ENCODE measurements at places on chromosomes 12 and 14.

DNA sequence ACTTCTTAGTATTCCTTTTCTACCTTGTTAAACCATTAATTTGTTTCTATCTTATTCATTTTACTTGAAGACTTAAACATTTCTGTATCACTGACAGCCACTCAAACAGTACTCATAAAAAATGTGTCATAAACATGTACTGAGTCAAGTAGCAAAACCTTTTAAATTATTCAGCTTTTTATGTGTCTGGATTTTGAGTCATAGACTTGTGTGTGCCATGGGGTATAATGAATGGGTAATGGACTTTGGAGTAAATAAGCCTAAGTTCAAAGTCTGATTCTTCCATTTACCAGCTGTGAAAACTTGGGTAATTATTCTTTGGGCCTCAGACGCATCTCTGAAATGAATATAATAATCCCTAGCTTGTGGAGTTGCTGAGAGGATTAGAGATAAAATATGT, 199.0 kb downstream of the RAD51B start:
- DNase-seq = no peak

GRCh38 chr12:8849876-8850275, 27.5 kb downstream of the A2ML1 start:
- no peak for DNase-seq

DNA sequence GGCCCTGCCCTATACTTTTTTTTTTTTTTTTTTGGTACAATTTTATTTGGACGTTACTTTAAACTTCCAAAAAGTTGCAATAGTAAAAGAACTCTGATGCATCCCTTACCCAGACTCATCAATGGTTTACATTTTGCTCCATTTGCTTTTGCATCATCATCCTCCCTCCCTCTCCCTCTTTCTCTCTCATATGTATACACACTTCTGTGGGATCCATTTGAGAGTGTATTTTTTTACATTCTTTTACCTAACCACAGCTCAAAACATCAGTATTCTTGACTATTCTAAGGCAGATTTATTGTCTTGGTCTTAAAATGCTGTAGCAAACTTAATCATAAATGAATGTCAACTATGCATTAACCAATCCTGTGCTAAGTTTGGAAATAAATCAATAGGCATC, 111.6 kb downstream of the PRICKLE1 start:
- DNase-seq = no peak

GRCh38 chr14:96686126-96686525, 111.1 kb upstream of the VRK1 start:
- DNase-seq = no peak

DNA sequence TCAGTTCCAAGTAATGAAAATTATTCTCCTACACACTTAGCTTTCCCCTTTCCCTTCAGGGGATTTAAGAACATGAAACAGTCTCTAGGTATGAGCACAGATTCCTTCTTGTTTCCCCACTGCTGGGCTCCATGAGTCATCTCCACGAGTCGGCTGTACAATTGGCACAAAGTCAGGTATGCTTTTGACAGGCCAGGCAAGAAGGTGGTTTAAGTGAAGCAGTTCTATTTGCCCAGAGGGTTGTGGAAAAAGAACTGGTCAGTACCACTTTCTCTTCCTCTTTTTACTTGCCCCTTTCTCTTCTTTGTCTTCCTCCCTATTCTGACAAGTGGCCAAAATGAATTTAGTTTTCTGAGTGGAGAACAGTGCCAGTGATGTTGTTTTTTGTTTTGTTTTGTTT, 16.3 kb downstream of the DYNC1H1 start:
- no peak for DNase-seq

GRCh38 chr12:48388460-48388859, 37.7 kb upstream of the ZNF641 start:
- no peak for DNase-seq

DNA sequence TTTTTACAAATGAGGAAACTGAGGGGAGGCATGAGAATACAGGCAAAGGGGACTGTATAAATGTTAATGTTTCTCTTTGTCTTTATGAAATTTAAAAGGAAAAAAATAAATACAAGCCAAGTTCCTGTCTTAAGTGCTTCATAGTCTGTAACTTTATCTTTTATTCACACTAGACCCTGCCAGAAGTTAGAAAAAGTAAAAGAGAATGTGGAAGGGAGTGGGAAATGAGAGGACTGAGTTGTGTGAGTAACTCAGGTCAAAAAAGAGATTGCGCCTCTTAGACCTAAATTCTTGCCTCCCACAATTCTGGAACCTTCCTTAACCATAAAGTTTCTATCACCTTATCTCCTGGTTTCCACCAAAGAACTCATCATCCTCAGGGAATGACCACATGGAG, 141.1 kb downstream of the KICS2 start:
- DNase-seq = no peak
